Memory B cell (primary cell): ENCODE measurements at places on chromosomes 16 and 17.

GRCh38 chr16:62977876-62978275, 941.6 kb upstream of the CDH8 start:
- H3K4me1 ChIP-seq = no peaks in the 10 kb centered on the region
- no peaks in the 10 kb centered on the region for H3K36me3 ChIP-seq
- H3K27ac ChIP-seq = no peak overlapping the region
- DNase-seq = no peak
- H3K27me3 ChIP-seq = no peaks in the 10 kb centered on the region

- no peaks in the 10 kb centered on the region for H3K36me3 ChIP-seq
- peak overlapping the region; percentile 79 for H3K27ac ChIP-seq
- peaks cover 44% of the 10 kb centered on the region for H3K4me1 ChIP-seq
- H3K4me3 ChIP-seq = no peak overlapping the region
- DNase-seq = no peak
- H3K27me3 ChIP-seq = no peaks in the 10 kb centered on the region
Observed at GRCh38 chr17:32555611-32556310, 69.0 kb downstream of the CDK5R1 start.

DNA sequence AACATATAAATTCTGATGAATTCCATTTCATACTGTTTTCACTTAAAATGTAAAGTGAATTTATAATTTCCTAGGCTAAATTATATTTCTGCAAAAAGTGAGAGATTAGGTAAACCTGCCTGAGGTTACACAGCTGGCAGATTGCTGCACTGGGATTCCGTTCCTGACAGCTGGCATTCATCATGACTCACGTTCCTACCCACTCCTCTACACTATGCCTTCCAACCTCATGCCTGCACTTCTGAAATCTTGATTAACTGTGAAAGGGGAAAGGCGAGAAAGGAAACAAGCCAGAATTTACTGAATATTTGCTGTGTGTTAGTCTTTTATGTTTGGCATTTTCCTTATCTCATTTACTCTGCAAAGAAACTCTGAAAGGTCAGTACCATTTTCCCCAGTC, 73.3 kb upstream of the MON1B start:
- no peak for DNase-seq
- H3K4me3 ChIP-seq = no peak overlapping the region
- peaks cover 8% of the 10 kb centered on the region for H3K27me3 ChIP-seq
- no peaks in the 10 kb centered on the region for H3K36me3 ChIP-seq
- no peaks in the 10 kb centered on the region for H3K4me1 ChIP-seq

DNA sequence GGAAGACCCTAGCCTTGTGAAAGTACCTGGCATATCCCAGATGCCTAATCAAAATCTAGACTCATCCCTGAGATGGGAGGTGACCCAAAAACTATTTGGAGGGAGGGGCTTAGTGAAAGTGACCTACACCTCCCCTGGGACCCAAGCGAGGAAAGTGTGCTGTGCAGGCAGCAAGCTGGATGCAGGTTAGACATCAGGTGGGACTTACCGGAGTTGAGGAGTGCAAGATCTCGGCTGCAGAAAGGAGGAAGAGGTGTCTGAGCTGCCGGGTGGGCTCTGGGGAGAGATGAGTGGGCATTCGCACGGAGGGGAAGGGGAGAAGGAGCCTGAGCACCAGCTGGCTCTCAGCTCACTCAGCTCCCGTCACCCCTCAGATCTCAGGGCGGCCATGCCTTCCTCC, 10.3 kb upstream of the SBK1 start:
- H3K27ac ChIP-seq = peak overlapping the region; percentile 45
- peaks cover 10% of the 10 kb centered on the region for H3K4me1 ChIP-seq
- DNase-seq = no peak
- H3K4me3 ChIP-seq = no peak overlapping the region

DNA sequence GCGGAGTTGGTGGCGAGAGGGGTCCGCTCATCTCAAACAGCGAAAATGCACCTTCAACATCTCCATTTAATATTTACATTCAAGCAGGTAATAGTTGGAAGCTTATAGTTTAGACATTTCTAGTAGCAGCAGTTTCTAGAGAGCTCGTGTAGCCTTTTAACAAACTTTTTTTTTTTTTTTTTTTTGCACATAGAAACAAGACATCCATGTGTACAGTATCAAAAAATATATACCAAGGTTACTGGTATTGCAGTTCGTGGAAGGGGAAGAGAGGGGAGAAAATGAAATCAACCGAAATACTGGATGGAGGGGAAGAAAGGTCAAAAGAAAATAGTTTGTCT, 6.2 kb downstream of the CBX4 start:
- no peak overlapping the region for H3K27ac ChIP-seq
- DNase-seq = no peak
- peaks cover 15% of the 10 kb centered on the region for H3K36me3 ChIP-seq
- H3K27me3 ChIP-seq = no peaks in the 10 kb centered on the region

DNA sequence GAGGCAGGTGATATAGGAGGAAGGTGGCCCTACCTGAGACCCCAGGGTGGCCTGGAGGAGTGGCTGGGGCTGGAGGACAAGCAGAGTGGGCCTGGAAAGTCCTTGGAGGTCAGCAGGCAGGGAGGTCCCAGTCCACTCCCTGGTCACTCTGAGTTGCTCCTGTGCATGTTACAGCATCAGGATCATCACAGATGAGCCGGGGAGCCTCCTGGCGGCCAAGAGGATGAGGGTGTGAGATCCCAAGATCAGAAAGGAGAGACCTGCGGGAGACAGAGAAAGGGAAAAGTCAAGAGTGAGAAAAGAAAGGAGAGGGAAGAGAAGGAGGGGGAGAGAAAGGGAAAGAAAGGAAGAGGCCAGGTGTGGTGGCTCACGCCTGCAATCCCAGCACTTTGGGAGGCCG, 71.7 kb downstream of the MRM1 start:
- H3K4me3 ChIP-seq = no peak overlapping the region
- peaks cover 10% of the 10 kb centered on the region for H3K27me3 ChIP-seq
- no peak for DNase-seq
- H3K4me1 ChIP-seq = peaks cover 12% of the 10 kb centered on the region

DNA sequence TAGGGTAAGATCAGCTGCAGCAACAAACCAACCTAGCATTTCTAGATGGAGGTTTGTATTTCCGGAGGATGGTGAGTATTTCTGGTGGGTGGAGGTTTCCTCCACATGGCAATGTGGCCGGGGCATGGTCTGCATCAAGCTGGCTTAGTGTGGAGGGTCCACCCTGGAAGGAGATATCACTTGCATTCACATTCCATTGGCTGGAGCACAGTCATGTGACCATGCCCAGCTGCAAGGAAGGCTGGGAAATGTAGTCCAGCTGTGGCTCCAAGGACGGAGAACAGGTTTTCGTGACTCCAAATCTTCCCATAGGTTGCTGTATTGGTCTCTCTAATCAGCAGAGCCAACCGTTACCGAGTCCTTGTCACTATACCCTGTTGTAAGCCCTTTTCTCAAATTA, 68.7 kb downstream of the RAI1 start:
- H3K4me1 ChIP-seq = peaks cover 39% of the 10 kb centered on the region
- peak; percentile 42 for DNase-seq
- peak overlapping the region; percentile 91 for H3K27ac ChIP-seq

DNA sequence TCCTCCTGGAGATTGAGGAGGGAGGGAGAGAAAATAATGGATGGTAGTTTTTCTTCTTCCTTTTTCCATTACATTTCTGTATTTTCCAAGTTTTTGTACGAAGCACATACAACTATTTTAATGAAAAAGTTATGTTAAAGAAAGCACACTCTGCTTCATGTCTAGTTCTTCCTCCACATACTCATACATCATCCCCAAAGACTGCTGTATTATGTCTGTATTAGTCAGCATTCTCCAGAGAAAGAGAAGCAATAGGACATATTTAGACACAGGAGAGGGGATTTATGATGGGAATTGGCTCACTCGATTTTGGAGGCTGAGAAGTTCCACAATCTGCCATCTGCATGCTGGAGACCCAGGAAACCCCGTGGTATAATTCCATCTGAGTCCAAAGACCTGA, 10.1 kb upstream of the ACSM2A start:
- no peak for DNase-seq
- no peaks in the 10 kb centered on the region for H3K4me1 ChIP-seq
- H3K36me3 ChIP-seq = no peaks in the 10 kb centered on the region
- no peak overlapping the region for H3K27ac ChIP-seq
- no peak overlapping the region for H3K4me3 ChIP-seq
- peaks cover under 1% of the 10 kb centered on the region for H3K27me3 ChIP-seq

DNA sequence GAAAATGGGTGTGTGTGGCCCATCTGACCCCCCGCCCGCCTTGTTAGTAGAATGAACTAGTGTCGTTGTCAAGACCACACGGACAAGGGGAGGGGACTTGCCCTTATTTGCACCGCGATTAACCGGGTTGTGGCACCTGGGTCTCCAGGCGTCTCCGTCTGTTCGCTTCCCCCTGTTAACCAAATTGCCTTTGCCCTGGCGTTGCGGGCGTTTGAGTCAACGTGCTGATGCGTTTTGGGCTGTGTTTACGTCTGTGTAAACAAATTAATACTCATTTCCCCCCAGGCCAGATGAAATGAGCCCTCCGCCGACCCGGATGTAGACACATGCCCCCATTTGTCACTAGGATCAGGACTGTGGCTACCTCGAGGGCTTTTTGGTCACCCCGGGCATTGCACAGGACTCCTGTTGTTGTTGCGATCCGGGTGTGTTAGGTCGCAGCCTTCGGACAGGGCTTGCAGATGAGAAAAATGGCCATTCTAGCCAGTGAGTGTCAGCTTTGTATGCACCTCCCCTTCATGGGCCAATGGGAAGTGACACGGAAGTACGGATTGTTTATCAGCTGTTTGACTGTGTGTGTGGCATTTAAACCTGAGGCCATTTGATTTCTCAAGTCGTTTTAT, 906 bp downstream of the RBL2 start:
- H3K4me3 ChIP-seq = peak overlapping the region; percentile 97

DNA sequence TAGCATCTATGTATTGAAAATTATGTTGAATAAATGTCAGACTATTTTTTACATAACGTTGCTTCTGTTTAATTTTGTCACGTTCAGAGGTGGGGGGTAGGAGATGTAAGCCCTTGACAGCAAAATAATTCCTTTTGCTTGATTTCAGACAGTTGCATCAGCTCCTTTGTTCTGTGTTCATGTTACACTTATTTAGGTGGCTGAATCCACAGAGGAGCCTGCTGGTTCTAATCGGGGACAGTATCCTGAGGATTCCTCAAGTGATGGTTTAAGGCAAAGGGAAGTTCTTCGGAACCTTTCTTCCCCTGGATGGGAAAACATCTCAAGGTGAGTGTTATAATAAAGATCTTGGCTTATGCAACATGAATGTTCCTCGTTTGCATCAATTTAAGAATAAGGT, 4.5 kb downstream of the HERPUD1 start:
- H3K4me1 ChIP-seq = peaks cover 50% of the 10 kb centered on the region
- H3K4me3 ChIP-seq = no peak overlapping the region
- no peaks in the 10 kb centered on the region for H3K27me3 ChIP-seq
- H3K27ac ChIP-seq = peak overlapping the region; percentile 28

- peaks cover 27% of the 10 kb centered on the region for H3K36me3 ChIP-seq
- DNase-seq = no peak
- no peaks in the 10 kb centered on the region for H3K27me3 ChIP-seq
Observed at GRCh38 chr17:40559564-40559916, 5.7 kb downstream of the CCR7 start.

- peaks cover 6% of the 10 kb centered on the region for H3K4me1 ChIP-seq
- peaks cover 37% of the 10 kb centered on the region for H3K36me3 ChIP-seq
- no peak overlapping the region for H3K4me3 ChIP-seq
- no peak for DNase-seq
- no peak overlapping the region for H3K27ac ChIP-seq
Observed at GRCh38 chr17:21004016-21004930, 38.5 kb downstream of the USP22 start.

DNA sequence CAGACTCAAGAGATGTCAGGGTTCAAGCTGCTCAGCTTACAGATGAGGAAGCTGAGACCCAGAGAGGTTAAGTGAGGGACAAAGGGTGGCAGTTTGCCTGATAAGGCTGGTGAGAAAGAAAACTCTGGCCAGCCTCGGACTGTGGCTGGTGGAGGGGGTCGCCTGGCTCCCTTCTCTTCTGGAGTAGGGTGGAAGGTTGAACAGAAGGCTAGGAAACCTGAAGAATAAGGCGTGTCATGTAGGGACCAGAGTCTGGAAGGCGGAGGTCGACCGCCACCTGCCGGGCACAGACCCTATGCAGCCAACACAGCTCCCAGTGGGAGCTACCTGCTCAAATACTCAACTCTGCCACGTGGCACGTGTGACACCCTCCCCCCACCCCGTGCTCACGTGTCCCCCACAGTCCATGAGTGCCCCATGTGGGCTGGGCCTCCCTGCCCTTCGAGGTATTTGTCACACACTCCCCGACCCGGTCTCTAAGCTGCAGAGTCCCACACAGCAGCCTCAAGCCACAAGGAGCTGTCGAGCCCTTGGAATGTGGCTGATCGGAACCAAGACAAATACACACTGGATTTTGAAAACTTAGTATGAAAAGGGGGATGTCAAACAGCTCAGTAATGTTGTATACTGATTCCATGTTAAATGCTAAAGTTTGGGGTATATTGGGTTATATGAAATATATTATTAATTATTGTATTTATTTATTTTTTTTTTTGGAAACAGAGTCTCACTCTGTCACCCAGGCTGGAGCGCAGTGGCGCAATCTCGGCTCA, 11.8 kb downstream of the HID1 start:
- H3K4me1 ChIP-seq = peaks cover 11% of the 10 kb centered on the region
- no peak overlapping the region for H3K27ac ChIP-seq
- DNase-seq = peak; percentile 31

- no peak overlapping the region for H3K4me3 ChIP-seq
- no peak for DNase-seq
- H3K36me3 ChIP-seq = no peaks in the 10 kb centered on the region
- no peaks in the 10 kb centered on the region for H3K27me3 ChIP-seq
- peak overlapping the region; percentile 37 for H3K27ac ChIP-seq
- peaks cover 2% of the 10 kb centered on the region for H3K4me1 ChIP-seq
Observed at GRCh38 chr17:47310186-47310733, 13.5 kb upstream of the EFCAB13 start.

DNA sequence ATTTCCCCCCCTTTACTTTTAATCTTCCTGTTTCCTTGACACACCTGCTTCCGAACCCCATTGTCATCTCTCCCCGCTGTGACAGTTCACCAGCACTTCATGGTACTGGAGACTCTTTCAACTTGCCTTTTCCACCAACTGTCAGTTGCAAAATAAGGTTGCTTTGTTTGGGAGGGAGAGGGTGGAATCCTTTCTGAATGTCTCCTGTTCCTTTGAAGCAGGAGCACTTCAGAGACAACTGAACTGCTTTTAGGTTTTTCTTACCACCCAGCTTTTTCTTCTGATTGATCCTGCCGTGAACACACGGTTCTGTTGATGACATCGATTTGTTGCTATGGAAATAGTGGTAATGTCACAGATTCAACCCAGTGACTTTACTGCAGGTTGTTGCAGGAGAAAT, 42.0 kb downstream of the RPA1 start:
- H3K27me3 ChIP-seq = no peaks in the 10 kb centered on the region
- H3K27ac ChIP-seq = no peak overlapping the region
- H3K4me1 ChIP-seq = no peaks in the 10 kb centered on the region
- H3K36me3 ChIP-seq = peaks cover 14% of the 10 kb centered on the region
- H3K4me3 ChIP-seq = no peak overlapping the region

GRCh38 chr17:27512031-27512430, 55.8 kb downstream of the KSR1 start:
- peak overlapping the region; percentile 25 for H3K27ac ChIP-seq
- no peak for DNase-seq
- peaks cover 19% of the 10 kb centered on the region for H3K4me1 ChIP-seq
- no peak overlapping the region for H3K4me3 ChIP-seq
- H3K27me3 ChIP-seq = no peaks in the 10 kb centered on the region
- H3K36me3 ChIP-seq = no peaks in the 10 kb centered on the region
